ENCODE measurements at places on chromosomes 5 and 9. TPM values are rescaled to one million over a fixed set of nuclear protein-coding genes. Genes with fewer than 3 reads are reported as not detected.

ROR2 gene
- 19.3 TPM for polyA plus RNA-seq

DNA sequence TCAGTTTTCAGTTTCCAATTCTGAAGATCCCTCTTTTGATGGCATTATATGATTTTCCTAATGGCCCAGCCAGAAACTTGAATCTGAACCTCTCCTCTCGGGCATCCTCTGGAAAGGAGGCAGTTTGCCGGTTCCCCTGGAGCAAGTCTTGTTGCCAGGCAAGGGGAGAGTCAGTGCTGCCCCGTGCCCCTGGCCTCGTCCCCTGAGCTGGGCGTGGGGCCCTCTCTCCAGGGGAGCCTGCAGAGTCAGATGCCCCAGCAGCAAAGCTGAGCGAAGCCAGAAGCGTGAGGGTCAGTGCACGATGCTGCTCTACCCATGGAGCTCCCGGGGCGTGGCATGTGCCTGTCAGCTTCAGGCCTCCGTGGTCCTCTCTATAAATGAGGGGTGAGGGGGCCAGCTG is 14.0 kb downstream of the OLFM1 start:
- no peak overlapping the region for H3K4me3 ChIP-seq
- H3K36me3 ChIP-seq: no peaks in the 10 kb centered on the region
- H3K27ac ChIP-seq: no peak overlapping the region
- no peaks in the 10 kb centered on the region for H3K4me1 ChIP-seq
- no peak for DNase-seq

DNA sequence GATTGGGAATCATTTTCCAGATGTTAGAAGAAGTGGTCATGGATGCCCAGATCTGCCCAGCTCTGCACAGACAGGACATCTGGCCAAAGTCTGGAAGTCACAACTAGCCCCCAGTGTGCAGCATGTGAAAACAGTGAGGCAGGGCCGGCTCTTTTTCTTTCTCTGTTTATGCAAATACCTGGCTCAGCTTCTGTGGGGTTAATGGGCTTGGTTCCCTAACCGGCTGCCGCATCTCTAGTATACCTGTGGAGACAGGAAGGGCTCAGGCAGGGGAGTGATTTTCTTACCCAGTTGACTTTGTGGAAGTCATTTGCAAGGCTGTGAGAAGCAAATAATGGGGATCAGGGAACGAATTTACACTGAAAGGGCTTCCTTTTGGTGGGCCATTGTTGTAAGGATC is 254.8 kb upstream of the PANK3 start:
- H3K4me3 ChIP-seq: no peak overlapping the region
- no peaks in the 10 kb centered on the region for H3K4me1 ChIP-seq
- no peak overlapping the region for H3K27ac ChIP-seq
- H3K36me3 ChIP-seq: no peaks in the 10 kb centered on the region

DNA sequence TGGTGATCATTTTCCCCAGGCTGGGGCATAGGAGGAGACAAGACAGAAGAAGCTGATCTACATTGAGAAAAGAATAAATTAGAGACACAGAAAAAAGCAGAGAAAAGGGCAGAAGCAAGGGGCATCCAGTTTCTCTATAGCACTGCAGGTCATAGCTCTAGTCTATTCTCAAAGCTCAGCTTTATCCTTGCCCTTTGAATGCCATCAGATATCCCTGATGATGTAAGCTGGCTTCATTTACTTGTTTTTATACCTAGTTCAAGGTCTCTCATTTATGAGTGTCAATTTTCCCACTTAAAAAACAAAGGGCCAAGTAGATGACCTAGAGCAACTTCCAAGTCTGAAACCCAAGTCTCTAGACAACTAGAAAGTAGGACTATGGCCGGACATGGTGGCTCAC is 32.7 kb downstream of the FBXO10 start:
- no peak overlapping the region for H3K27ac ChIP-seq
- DNase-seq: no peak
- H3K4me3 ChIP-seq: no peak overlapping the region
- no peaks in the 10 kb centered on the region for H3K27me3 ChIP-seq
- H3K36me3 ChIP-seq: no peaks in the 10 kb centered on the region
- H3K4me1 ChIP-seq: no peaks in the 10 kb centered on the region

DNA sequence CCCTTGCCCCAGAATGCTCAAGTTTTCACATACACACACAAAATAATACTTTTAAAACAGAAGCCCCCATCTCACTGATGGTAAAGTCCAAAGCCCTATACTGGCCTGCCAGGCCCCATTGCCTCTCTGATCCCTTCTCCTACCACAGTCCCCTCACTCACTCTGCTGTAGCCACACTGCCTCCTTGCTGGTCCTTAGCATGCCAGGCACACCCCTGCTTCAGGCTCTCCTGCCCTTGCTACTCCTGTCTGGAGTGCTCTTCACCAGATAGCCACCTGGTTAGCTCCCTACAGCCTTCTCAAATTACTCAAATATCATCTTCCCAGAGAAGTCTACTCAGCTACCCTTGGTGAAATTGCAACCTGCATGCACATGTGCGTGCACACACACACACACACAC is 177.5 kb downstream of the C5orf15 start:
- H3K4me1 ChIP-seq: no peaks in the 10 kb centered on the region
- no peaks in the 10 kb centered on the region for H3K36me3 ChIP-seq
- no peak overlapping the region for H3K27ac ChIP-seq
- H3K27me3 ChIP-seq: no peaks in the 10 kb centered on the region
- no peak for DNase-seq

GRCh38 chr9:131593091-131593820 is 47.9 kb downstream of the PRRT1B start:
- no peaks in the 10 kb centered on the region for H3K36me3 ChIP-seq
- H3K4me1 ChIP-seq: no peaks in the 10 kb centered on the region
- no peak overlapping the region for H3K27ac ChIP-seq
- H3K27me3 ChIP-seq: no peaks in the 10 kb centered on the region
- no peak for DNase-seq
- no peak overlapping the region for H3K4me3 ChIP-seq

- H3K4me3 ChIP-seq: peak overlapping the region; percentile 18
- no peak for DNase-seq
- H3K27ac ChIP-seq: no peak overlapping the region
- no peaks in the 10 kb centered on the region for H3K4me1 ChIP-seq
- no peaks in the 10 kb centered on the region for H3K27me3 ChIP-seq
- no peaks in the 10 kb centered on the region for H3K36me3 ChIP-seq
Measured at GRCh38 chr5:137497396-137498290, 1.5 kb downstream of the SPOCK1 start.

GRCh38 chr5:103247118-103247517 is 11.4 kb upstream of the MACIR start:
- no peaks in the 10 kb centered on the region for H3K4me1 ChIP-seq
- no peak overlapping the region for H3K4me3 ChIP-seq
- no peak overlapping the region for H3K27ac ChIP-seq

ENTREP1 gene
- 24.5 TPM for polyA plus RNA-seq

Measured in ovary (tissue), 10 donors.